ENCODE measurements at places on chromosomes 2 and 18.

DNA sequence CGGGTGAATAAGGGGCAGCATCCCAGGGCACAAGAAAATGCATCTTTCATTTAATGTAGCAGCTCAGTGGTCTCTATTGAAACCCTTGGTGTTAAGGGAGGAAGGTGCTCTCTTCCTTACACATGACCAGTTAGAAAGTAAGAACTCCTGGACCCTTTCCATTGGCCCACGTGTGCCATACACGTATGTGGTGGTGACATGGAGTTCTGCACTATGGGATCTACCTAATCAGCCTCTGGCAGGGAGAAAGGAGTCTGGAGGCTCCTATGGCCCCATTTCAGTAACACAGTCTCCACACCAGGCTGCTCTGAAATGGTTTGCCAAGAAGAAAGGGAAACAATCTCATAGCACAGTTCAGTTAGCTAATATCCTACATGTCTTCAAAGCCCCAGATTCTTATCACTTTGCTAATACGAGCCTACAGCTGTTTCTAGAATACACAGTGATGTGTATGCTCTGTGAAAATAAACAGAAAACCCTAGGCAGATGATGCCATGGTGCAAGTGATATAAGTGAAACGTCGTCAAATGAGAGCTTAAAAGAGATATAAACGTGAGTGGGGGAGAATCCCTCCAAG is 7.0 kb downstream of the EFEMP1 start:
- DNase-seq: no peak

DNA sequence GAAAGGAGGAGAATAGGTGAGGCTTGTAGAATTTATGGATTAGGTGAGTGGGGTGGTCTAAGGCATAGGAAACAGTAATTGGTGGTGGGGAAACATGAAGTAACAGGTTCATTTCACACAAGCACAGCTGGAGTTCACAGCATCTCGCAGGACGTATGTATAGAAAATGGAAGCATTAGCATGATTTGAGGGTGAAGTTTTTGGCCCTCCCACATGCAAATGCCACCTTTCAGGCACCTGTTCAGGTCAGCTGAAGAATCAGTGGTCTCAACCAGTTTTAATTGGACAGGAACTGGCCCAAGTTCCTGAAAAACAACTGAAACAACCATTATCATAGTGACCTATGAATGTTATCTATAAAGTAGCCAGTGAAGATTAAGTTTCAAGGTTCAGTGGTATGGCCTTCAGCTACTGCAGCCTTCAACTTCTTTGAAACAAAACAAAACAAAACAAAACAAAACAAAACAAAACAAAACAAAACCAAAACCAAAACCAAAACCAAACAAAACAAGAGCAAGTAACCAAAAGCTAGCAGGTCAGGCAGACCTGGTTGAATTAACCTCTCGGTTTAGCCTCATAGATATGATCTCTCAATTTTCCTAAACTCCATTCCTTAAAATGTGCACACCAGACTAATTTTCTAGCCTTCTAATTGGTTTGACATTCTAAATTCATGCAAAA is 102.1 kb upstream of the SPHKAP start:
- no peak for DNase-seq

- no peak for DNase-seq
Observed at GRCh38 chr18:35073186-35074105, 32.2 kb downstream of the MAPRE2 start.

DNA sequence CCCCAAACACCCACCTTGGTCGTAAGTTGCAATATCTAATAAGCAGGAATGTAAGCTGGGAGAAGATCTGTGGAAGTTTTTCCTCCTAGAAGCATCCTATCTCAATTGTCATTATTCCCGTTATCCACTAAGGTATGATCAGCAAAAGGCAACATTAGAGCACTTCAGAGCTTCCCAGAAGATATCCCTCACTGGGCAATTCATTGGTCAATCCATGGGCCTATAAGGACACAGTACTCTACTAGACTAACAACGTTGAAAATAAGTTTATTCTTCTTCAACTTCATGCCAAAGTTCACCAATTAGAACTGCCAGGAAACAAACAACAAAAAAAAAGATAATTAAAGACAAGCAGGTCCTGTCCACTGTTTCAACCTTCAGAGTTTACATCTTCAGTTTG is 433.0 kb upstream of the POU3F3 start:
- DNase-seq: no peak

DNA sequence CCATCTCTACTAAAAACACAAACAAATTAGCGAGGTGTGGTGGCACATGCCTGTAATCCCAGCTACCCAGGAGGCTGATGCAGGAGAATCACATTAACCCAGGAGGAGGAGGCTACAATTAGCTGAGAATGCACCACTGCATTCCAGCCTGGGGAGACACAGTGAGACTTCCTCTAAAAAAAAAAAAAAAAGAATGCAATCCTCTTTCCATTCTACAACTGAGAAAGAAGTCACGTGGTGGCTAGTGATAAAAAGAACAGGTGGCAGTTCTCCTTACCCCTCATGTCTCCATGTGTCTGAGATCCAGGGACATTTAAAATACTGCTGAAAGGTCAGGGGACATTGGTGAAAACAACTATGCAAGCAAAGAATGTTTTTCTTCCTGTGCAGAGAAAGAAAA is 24.4 kb upstream of the GPR39 start:
- DNase-seq: no peak

GRCh38 chr2:236551471-236552211 is 18.0 kb upstream of the ACKR3 start:
- DNase-seq: no peak

GRCh38 chr2:117967977-117968718 is 45.7 kb downstream of the CCDC93 start:
- DNase-seq: no peak

DNA sequence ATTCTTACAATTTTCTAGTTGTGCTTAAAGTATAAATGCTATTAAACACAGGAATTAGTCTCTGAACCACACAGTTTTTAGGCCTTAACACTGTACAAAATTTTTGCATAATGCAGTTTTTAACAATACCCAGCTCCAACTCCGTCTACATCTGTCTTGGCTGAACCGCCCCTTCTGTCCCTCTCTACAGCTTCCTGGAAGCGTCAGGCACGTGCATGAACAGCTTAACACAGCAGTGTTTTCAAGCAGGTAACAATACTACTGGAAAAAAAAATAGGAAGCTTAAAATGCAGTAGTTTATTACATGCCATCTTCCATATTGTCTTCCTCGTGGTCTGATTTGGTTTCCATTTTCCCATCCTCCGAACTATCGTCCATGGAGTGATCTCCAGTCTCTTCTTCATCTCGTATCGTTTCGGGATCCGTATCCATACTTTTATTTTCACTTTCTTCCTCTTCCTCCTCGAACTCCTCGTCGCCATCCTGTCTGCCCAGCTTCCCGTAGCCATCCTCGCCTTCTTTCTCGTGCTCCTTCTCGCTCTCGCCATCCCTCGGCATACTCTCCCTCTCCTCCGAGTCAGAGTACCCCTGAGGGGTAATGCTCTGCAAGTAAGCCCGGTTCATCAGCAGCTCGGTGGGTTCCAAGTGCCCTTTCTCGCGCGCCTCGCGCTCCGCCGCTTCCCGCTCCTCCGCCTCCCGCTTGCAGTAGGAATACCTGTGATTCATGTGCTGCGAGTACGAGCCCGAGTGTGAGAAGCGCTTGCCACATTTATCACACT is 130.6 kb downstream of the ZEB2 start:
- no peak for DNase-seq

GRCh38 chr2:197294260-197294659 is 16.3 kb downstream of the ANKRD44 start:
- peak; percentile 29 for DNase-seq

- no peak for DNase-seq
Observed at GRCh38 chr2:226970362-226970761, 134.5 kb downstream of the RHBDD1 start.

DNA sequence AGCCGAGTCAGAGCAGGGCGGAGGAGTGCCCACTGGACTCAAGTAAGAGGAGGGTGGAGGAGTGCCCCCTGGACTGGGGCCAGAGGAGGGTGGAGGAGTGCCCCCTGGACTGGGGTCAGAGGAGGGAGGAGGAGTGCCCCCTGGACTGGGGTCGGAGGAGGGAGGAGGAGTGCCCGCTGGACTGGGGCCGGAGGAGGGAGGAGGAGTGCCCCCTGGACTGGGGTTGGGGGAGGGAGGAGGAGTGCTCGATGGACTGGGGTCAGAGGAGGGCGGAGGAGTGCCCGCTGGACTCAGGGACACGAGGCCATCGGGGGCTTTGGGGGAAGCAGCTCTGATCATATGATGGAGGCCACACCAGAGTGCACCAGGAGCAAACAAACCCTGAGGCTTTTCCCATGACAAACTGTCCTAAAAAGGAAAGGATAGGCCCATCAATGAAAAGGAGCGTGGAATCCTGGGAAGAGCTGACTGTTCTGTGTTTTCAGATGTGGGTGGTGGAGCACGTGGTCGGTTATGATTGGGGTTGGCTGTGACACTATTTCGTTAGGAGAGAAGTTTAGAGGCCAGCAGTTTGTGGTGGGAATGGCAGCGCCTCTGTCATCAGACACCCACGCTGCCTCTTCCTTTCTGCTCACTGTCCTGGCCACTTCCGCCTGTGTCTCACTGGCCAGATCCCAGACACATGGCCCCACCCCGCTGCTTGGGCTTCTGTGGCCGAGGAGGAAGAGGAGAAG is 24.5 kb upstream of the HPCAL1 start:
- peak; percentile 97 for DNase-seq

- DNase-seq: no peak
Observed at GRCh38 chr2:37829616-37830395, 95.3 kb upstream of the RMDN2 start.

DNA sequence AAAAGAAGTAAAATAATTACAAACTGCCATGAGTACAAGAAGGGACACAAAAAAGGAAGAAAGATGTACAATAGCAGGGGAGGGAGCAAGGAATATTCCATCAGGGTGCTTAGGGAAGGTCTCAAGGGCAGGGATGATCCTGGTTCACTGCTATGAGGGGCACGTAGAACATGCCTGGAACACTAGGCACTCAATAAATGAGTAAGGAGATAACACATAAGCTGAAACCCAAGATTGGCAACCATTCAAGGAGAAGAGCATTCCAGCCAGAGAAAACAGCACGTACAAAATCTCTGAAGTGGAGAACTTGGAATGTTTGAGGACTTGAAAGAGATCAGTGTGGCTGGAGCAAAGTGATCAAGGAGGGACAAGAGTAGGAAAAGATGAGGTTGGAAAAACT is 103.2 kb downstream of the FAM161A start:
- DNase-seq: no peak

DNA sequence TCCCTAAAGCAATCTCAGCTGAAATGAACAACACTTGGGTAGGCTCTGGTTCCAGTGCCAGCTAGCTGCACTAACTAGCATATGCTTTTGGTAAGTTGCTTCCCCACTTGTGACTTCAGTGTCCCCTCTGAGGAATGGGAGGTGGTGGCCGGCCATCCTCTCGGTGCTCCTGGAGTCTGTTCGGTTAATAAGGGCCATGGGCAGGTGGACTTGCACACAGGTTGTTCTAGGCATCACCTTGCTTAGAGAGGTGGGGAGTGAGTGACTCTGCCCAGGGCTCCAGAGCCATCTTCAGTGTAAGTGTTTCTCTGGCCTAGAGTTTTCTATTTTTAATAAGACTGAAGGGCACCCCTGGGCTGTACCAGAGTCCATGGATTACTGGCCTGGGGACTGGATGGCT is 18.8 kb upstream of the TAF1B start:
- no peak for DNase-seq

- no peak for DNase-seq
Observed at GRCh38 chr2:38660282-38660681, 5.6 kb upstream of the GALM start.

- DNase-seq: no peak
Observed at GRCh38 chr18:70936160-70936559, 647.3 kb downstream of the SOCS6 start.

DNA sequence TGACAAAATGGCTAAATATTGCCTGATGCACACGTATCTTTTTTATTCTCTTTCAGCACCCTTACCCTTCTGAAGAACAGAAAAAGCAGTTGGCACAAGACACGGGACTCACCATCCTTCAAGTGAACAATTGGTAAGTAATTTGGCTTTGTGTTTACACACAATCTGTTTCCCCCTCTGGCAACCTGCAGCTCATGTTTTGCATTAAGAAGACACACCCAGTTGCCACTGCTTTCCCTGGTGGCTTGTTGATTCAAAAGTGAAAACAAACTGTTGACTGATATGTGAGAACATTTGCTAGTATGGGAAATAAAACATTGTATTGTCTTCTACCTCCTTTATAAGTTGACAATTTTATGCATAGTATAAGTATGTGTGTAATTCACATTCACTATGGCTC is 113.0 kb downstream of the MEIS1 start:
- no peak for DNase-seq

DNA sequence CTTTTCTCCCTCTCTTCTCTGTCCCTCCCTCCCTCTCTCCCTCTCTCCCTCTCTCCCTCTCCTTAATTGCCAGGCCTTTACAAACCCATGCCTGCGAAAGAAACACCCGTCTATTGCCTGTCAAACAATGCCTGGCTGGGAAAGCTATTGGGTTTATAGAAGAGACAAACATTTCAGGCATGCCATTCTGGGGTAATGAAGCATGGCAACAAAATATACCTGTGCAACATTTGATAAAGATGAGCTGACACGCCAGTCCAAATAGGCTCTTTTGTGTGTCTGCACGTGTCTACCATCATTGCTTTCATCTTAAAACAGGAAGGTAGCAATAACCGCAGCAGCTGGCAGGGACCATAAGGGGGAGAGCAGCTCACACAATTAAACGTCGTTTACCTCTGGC is 282.1 kb downstream of the ZNF516 start:
- no peak for DNase-seq

DNA sequence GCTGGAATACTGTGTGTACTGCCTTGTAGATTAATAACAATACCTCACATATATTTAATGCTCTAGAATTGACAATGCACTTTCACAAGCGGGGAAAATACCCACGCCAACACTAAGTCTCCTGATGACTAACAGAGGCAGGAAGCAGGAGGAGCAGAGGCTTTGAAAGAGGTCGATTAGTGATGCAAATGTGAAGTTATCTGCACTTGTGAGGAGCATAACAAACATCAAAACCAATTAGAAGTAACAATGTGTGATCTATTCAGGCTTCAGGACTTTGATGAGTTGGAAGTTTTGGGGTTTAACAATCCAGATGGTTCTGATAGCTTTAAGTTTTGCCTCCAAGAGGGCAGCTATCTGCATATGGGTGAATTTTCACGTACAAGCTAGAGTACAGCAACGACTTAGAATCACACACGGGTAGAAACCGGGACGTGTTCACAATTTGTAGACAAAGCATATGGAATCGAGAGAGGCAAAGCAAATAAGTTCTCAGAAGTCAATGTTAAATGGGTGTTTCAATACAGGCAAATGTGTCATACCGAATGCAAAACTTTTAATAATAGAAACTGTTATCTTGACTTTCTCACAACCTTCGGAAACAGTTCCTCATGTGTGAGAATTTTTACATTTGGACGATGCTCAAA is 114.5 kb downstream of the METTL8 start:
- peak; percentile 56 for DNase-seq

All from suppressor macrophage treated with lipopolysaccharide for 4 hours (primary cell).